ENCODE measurements at places on chromosomes 13 and 19.

- DNase-seq, result no peak
These were observed 673 bp downstream of the SPATA13 start for GRCh38 chr13:24161010-24161775.

- no peak for DNase-seq
These were observed 446 bp upstream of the ZNF83 start for GRCh38 chr19:52638601-52639000.

GRCh38 chr19:35468637-35469036, 20.6 kb downstream of the FFAR2 start:
- no peak for DNase-seq

DNA sequence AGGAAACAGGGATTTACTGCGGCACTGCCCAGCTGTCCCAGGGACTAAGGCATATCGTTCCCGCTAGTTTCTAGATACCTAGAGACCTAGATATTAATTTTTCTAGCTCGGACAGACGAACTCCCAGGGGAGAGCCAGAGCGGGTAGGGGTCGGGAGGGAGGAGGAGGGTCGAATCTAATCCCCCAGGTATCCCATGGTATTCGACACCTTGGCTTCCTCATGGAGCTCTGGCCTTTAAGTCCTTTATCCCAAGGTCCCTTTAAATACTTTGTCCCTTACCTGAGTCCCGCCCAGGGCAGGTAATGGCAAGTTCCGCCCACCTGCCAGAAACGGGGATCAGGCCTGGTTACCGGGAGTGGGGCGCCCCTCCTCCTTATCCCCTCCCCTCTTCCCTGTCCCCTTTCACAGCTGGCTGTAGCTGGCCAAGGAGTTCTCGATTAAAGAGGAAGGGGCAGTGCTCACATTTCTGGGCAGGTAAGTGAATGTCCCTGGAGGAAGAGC, at the start of gene PRRG2:
Gene PRRG2 (plus strand): TSS at position 310 of the 502 bp plus-strand sequence. CDS start 1,904 bp downstream, outside the sequence.
- DNase-seq, result no peak

- no peak for DNase-seq
These were observed 172.7 kb downstream of the B3GLCT start for GRCh38 chr13:31372454-31372853.

- no peak for DNase-seq
These were observed 32.6 kb downstream of the SLC7A1 start for GRCh38 chr13:29562786-29563438.

- no peak for DNase-seq
These were observed 804 bp downstream of the PLPPR2 start for GRCh38 chr19:11356074-11356397.

DNA sequence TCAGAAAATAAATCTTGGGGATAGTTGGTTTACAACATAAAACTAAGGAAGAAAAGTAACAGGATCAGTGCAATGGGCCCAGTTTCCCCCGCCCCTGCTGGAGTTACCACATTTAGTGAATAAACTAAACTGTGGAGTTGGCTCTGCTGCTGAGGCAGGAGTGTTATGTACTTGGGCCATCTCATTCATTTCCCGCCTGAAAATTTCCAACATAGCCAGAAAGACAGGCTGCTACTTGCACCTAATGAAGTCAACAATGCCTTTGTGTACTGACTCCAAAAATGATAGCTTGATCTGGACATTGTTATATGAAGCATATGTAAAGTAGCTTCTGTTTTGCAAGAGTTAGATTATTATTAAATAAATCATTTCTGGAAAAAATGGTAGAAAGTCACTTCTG, 7.9 kb upstream of the RNASEH2B start:
- no peak for DNase-seq

- no peak for DNase-seq
These were observed 1.1 kb upstream of the PSMC4 start for GRCh38 chr19:39969681-39970424.

- no peak for DNase-seq
These were observed 1.2 kb downstream of the IZUMO4 start for GRCh38 chr19:2097886-2098327.

DNA sequence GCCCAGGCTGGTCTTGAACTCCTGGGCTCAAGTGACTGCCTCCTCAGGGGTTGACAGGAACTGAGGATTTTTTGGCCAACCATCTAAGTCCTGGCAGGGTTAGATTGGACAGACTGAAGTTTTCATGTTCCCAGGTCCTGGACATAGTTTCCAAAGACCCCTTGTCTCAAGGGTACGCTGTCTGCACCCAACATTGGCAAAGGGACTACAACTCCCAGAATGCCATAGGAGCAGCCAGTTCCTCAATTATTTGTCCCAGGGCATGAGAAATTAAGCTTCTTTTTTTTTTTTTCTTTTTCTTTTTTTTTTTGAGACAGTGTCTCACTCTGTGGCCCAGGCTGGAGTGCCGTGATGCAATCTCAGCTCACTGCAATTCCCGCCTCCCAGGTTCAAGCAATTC, 6.9 kb downstream of the GYS1 start:
- no peak for DNase-seq

- no peak for DNase-seq
These were observed 85.8 kb upstream of the UBL3 start for GRCh38 chr13:29936051-29936813.

- no peak for DNase-seq
These were observed 87.4 kb upstream of the ARHGEF7 start for GRCh38 chr13:111027458-111028439.

DNA sequence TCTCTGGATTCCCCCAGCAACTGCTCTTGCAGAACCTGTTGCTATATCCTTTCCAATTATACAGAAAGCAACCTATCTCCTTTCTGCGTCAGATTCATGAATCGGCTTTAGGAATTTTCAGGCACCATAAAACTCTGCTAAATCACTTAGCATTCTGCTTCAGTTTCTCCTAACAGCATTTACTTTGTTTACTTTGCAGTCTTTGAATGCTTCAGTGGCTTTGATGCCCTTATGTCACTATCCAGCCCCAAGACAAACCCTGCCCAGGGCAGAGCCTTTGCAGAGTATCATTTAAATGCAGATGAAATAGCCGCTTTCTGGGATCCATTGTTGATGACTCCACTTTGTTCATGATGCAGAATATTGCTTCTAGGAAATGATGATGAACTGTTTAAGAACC, 43.1 kb downstream of the SLITRK1 start:
- no peak for DNase-seq

- DNase-seq, result no peak
These were observed 1001.1 kb downstream of the OLFM4 start for GRCh38 chr13:54029720-54030119.

DNA sequence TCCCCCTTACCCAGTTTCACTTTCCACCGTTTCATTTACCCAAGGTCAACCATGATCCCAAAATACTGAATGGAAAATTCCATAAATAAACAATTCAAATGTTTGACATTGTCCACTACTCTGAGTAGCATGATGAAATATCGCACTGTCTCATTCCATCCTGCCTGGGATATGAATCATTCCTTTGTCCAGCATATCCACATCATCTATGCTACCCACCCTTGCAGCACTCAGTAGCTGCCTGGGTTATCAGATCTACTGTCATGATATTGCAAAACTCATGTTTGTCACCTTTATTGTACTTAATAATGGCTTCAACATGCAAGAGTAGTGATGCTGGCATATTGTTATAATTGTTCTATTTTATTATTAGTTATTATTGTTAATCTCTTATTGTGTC, 263.9 kb upstream of the NBEA start:
- DNase-seq, result no peak
